Activated CD8-positive, alpha-beta T cell treated with anti-CD3 and anti-CD28 coated beads for 36 hours (primary cell): ENCODE measurements at places on chromosomes 11 and 22.
A peak's percentile ranks its signal among the peaks of the same experiment; 100 is the strongest.

DNA sequence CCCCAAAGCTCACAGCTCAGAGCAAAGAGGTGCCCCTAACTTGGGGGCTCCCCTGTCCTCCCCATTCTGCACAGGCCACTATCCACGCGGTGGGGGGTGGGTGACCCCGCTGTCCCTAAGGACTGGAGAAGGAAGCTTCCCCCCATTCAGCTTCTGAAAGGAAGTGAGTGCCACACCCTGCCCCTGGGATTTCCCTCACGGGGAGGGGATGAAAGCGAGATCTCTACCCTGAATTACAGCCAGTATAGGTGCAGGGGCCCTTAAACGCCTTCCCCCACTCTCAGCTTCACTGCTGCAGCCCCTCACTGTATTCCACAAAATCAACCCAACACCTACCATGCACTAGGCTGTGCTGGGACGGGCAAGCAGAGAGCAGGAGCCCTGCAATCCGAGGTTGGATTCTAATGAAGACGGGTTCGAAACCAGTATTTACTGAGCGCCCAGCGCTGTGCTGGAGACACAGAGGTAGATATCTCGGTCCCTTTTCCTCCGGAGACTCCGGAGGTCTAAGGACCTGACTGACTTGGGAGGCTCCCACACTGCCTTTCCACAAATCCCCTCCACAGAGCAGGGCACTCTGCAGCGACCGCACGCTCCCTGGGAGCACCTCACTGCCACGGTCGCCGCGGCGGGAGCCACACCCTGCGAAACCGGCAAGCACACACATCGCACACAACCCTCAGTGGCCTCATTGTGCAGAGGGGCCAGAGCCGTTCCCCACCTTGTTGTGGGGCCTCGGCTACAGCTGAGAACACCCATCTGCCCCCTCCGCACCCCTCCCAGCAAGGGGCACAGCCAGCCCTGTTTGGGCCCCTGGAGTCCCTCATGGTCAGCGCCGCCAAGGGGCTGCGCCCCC lies 1.8 kb downstream of the AHNAK start:
- DNase-seq: peak; percentile 45

DNA sequence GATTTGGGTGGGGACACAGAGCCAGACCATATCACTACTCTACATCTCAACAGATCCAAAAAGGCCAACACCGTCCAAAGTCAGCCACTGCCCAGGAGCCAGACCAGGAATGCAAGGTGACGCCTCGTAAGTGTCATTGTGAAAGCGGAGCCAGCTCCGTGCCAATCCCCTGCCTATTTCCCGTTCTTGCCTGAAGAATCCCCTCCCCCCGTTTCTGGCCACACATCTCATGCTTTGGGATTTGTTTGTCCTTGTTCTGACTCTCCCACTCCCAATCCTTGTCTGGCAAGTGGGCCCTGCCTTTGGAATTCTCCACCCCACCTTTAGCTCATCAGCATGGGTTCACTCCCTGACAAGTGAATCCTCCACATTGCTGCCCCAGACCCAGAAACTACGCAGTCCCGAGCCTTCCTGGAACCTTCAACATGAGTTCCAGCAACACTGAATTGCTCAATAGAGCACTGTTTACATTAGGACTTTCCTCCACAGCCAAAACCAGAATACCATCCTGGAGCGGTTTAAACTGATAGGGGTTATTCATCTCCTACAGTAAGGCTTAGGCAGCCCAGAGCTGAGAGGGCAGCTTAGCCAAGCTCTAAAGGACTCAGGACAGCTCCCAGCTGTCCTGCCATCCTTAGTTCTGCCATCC lies 6.0 kb upstream of the SLC35C1 start:
- DNase-seq: no peak

DNA sequence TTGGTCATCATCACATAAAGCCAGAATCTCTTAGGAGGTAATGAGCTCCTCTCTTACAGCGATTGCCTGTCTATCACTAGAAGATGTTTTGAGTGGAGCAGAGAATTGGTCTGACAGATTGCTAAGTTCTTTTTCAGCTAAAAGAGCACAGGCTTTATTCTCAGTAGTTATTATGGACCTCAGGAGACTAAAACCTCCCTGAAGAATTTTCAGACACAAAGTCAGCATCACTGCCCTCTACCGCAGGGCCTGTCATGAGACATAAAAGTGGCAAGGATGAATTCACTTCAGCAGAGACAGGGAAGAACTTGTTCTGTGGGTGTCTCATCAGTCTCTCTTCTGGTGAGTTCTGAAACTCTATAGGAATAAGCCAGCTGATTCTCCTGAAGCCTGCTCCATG lies at the start of gene OR51I2:
Gene OR51I2 (plus strand): TSS at position 301 of the 400 bp plus-strand sequence. CDS start 4,166 bp downstream, outside the sequence.
- DNase-seq: no peak

GRCh38 chr11:71527576-71528210 lies 626 bp downstream of the KRTAP5-7 start:
- no peak for DNase-seq

GRCh38 chr22:44625981-44626687 lies 75.9 kb upstream of the PRR5 start:
- DNase-seq: peak; percentile 83
